ENCODE measurements at places on chromosomes 2 and 18. TPM values are rescaled to one million over a fixed set of nuclear protein-coding genes. Genes with fewer than 3 reads are reported as not detected.

- DNase-seq = no peak
Observed at GRCh38 chr2:67867735-67868134, 195.1 kb downstream of the C1D start.

GRCh38 chr2:1617425-1618021 is 126.8 kb downstream of the PXDN start:
- peak; percentile 35 for DNase-seq

GRCh38 chr2:203623096-203623495 is 83.3 kb upstream of the CD28 start:
- DNase-seq = no peak

GRCh38 chr2:197309691-197310231 is 819 bp downstream of the ANKRD44 start:
- no peak for DNase-seq

- peak; percentile 50 for DNase-seq
Observed at GRCh38 chr2:186129767-186130581, 356.1 kb upstream of the ZC3H15 start.

GRCh38 chr2:48343571-48344440 is 186.1 kb upstream of the STON1 start:
- peak; percentile 52 for DNase-seq

GRCh38 chr2:42848726-42849290 is 56.4 kb upstream of the HAAO start:
- DNase-seq = no peak

GRCh38 chr2:8800821-8801220 is 36.6 kb downstream of the KIDINS220 start:
- DNase-seq = no peak

DNA sequence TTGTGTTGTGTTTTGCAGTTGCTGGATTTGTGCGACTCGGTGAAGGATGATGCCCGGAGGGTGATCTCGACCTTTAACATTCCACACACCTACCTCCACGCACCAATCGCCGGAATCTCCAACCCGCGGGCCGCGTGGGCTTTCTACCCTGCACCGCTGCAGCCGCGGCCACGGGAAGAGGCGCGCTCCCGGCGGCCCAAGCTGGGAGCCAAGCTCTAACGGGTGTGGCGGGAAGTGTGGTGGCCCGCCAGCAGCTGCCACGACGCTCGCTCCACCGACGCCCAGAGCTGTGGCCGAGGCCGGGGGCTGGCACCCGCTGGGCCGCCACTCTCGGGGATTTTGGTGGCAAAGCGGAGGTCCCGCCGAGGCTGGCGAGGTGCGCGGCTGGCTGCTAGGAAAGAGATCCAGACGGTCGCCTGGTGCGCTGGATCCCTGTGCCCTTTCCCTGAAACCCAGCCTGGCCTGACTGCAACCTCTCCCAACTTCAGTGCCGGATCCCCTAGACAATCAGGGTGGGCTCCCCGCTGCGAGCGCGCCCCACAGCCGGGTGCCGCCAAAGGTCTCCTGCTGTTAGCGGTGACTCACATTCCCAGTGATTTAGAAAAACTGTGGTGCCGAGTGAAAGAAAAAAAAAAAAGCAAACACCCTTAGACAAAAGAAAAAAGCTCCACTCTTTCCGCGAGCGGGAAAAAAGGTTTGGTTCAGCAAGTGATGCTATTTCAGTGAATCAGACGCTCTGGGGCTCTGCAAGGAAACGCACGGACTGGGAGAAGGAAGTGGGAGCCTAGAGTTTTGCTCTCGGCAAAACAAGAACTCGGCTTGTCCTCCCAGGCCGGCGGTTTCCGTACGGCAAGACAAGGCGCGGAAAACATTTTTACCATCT is 2.9 kb upstream of the BCL2L11 start:
- peak; percentile 50 for DNase-seq

DNA sequence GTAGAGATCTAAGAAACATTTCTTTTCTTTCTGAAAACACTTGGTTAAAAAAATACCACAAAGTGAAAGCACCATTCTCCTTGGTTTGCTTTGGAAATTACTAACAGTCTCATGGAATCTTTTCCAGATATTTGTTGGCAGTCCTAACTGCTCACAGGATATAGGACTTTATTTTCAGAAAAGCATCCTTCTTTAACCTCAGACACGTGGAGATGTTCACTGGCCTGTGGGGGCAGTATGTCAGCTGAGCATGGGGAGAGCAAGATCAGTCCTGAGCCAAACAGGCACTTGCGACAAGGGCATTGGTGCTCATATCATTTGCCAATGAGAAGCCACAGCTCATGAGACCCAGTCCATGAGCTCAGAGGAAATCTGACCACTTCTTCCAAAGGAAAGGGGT is 371.9 kb downstream of the NBAS start:
- no peak for DNase-seq

GRCh38 chr2:127047716-127048617 is 59.0 kb downstream of the BIN1 start:
- DNase-seq = no peak

DNA sequence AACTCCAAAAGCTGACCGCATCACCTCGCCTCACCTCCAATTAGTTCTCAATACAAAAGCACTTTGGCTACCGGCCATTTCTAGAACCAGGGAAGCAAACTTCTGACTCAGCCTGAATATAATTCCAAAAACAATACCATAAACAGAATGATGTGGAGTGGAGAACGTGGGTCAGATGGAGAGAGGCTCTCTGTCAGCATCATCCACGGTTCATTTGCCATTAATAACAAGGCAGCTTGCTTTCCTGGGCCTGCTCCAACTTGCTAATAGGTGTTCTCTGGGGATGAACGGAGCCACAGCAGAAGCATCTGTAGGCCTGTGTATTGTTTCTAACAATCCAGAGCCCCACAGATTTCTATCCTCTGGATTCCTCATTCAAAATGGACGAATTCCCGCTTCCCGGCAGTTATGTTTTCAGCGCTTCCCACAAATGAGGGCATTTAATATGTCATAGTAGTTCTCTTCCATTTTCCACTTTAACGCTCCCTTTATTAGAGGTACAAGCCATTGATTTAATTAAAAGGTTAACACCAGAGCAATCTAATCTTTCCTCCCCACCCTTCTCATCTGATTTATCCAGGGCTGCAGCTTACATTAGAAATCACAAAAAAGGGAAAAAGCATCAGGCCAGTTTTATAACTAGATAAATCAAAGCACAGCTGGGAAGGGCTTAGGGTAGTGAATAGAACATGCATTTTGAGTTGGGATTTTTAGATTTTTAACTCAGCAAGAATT is 23.2 kb upstream of the CNTNAP5 start:
- DNase-seq = no peak

DNA sequence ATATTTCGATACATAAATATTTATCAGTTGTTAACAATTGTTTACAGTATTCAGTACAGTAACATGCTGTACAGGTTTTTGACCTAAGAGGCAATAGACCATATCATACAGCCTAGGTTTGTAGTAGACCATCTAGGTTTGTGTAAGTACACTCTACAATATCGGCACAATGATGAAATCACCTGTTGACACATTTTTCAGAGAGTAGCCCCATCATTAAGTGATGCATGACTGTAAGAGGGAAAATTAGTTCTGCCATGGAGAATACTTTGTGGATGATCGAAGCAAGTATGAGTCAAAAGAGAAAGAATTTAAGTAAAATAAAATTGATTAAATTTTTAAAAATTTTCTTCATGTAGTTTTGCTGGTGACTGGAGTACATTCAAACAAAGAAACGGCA is 32.6 kb downstream of the VIT start:
- DNase-seq = no peak

- no peak for DNase-seq
Observed at GRCh38 chr2:234606896-234607295, 110.0 kb upstream of the ARL4C start.

- no peak for DNase-seq
Observed at GRCh38 chr18:9905401-9905922, 8.4 kb upstream of the VAPA start.

DNA sequence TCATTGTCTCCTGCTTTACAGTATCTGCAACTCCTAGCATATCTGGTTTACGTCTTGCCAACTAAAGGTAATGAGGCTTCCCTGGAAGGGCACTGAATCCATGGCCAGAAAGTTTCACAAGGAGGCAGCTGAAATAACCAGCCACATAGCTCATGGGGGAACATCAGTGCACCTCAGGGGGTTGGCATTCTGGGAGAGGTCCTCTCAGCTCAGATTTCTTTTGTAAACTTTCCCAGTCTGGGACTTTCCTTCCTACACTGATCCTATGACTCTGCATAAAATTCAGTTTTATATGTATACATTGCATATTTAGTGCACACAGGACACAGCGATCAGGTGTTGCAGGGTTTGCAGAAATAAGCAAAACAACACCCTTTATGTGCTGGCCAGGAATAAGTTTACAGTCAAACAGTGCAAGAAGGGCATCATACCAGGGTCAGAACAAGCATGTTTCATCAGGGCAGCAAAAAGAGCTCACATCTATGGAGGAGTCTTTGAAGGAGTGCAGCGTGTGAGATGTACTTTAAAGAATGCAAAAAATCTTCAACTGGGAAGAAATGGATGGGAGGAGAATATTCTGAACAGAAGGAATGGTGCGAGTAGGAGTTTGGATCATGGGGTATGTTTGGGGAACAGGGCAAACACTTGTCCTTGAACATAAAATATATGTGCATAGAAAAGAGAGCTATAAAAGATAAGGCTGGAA is 240.6 kb upstream of the RAB12 start:
- no peak for DNase-seq

GRCh38 chr2:238873381-238873801 is 25.5 kb downstream of the TWIST2 start:
- DNase-seq = no peak

Gene TUBA3E
- total RNA-seq = not detected

Gene PRSS56
- total RNA-seq = not detected

Gene AP1S3
- 16.3 TPM for total RNA-seq

Gene RAX
- total RNA-seq = not detected

Gene REG3A
- total RNA-seq = not detected

Gene FAM237A
- not detected for total RNA-seq

Gene AGXT
- 1.6 TPM for total RNA-seq

Gene SLC11A1
- total RNA-seq = 0.33 TPM

Gene NGEF
- 13.5 TPM for total RNA-seq

Gene NFATC1
- not detected for total RNA-seq

Gene LIMS2
- total RNA-seq = 30.6 TPM

Gene GALNT14
- 68.4 TPM for total RNA-seq

Gene RAB27B
- 4.9 TPM for total RNA-seq

Measured in HT-29 (cell line).